ENCODE measurements at places on chromosomes 2 and 18.

GRCh38 chr2:239234191-239235175 lies 166.3 kb downstream of the HDAC4 start:
- peak; percentile 21 for DNase-seq

- no peak for DNase-seq
Measured at GRCh38 chr2:145599756-145600155, 1079.8 kb upstream of the ZEB2 start.

GRCh38 chr2:26687328-26687727 lies 5.2 kb upstream of the KCNK3 start:
- DNase-seq = no peak

DNA sequence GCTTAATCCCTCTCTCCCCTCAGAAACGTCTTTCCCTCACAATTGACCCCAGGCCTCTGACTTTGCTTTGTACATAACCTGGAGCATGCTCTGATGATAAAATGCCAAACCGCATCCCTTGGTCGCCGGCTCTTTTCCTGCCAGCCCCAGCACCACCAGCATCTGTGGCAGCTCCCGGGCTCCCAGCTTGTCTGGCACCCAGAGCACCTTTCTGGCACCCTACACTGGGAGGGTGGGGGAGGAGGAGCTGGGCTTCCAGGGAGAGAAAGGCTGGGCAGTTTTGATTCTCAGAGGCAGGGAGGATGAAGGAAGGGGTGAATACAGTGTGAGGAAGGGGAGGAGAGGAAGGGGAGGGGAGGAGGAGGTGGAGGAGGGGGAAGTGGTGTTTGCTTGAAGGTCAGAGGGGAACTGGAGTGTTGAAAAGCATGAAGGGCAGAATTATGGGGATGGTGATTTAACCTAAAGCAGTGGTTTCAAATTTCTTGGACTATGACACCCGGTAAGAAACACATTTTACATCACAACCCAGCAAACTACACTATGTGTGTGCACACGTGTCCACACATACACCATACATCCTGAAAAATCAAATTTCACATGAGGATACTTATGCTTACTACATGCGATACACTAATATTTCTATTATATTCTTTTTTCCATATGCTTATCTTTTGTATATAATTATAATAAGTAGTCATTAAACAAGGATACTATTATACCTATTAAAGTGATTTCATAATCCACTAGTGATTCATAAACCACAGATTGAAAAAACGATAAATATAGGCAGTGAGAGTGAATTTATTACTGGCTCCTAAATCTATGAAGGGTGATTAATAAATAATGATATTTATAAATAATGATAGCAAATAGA lies 30.0 kb upstream of the IGFBP2 start:
- DNase-seq = no peak

GRCh38 chr2:2698182-2699120 lies 367.4 kb upstream of the MYT1L start:
- DNase-seq = no peak

- DNase-seq = no peak
Measured at GRCh38 chr2:143121079-143121478, 8.1 kb upstream of the ARHGAP15 start.

DNA sequence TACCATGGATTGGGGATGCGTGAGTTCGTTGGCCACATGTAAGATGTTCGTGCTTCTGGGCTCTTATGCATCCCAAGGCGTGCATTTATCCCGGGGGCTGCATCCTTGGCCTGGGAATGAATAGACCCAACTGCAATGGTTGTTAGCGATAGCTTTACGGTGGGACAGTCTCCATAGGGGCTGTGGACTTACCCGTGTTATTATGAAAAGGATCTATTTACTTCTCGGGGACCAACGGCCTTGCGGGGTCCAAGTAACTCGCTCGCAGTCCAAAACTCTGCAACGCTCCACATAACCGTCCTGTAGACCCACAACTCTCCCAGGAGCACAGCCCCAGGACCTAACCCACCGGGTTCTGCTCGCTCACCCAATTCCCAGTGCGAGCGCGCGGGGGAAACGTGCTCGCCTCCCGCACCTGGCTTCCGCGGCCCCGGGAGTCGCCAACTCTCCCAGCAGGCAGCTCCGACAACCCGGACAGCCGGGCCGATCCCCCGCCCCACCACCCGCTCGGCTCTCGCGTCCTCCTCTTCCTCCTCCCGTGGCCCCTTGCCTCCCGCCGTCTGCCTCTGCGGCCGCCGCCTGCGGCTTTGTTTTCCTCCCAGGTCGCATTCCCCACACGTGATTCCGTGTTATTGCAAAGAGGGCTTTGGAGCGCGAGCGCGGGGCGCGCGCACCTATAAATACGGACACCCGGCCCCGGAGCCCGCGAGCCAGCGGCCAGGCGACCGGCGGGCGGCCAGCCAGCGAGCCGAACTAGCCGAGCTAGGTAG lies at the start of gene CABLES1:
CABLES1 (plus strand) TSS at position 706 of the 770 bp plus-strand sequence. CDS start 278 bp downstream, outside the sequence.
- DNase-seq = peak; percentile 43

DNA sequence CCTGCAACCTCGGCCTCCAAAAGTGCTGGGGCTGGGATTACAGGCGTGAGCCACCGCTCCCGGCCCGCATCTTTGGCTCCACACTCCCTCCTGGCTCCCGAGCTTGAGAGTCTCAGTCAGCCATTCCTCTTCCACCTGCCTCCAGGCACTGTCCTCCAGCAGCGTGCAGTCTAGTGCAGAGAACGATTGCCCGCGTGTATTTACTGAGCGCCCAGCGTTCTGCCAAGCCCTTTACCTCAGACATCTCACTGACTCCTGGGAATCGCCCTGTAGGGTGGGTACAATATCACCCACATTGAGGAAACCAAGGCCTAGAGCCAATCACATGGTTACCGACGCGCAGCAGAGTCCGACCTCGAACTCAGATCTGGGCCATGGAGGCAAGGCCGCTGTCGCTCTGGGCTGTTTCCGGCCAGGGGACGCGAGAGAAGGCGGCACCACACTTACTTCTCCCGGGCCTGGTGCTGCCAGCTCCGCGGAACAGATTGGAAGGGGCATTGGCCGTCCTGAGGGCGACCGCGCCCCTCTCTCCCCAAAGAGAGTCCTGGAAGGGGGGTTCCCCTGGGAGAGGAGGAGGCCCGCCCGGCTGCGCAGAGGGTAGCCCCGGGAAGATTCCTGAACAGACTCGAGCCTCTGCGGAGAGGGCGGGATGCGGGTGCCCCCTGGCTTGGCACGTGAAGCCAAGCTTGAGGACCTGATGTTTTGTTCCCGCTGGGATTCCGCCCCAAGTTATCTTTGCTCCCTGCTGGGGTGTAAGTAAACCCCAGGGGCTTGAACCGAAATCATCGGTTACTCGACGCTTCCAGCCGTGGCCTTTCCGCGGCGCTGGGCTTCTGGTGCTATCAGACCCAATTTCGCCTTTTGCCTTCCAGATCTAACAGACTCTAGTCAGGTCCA lies 5.2 kb upstream of the DLX2 start:
- no peak for DNase-seq

DNA sequence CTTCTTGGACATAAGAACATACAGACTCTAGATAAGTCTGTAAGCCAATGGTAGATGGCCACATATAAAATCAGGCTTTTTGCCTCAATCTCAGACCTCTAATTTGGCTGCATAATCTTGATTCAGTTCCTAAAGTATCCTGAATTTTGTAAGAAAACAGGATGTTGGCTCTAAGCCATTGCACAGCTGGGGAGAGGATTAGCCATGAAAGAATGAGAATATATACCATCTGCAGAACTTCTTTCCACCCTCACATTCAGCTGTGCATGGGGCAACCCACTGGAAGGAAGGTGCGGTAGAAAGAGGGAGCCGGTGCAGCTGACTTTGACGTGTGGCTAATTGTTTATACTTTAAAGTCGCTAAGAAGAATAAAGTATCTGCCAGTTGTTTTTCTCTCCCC lies 1061.6 kb upstream of the FAM98A start:
- no peak for DNase-seq

GRCh38 chr2:77016443-77017354 lies 505.5 kb downstream of the LRRTM4 start:
- no peak for DNase-seq

- DNase-seq = no peak
Measured at GRCh38 chr2:109053716-109054115, 64.7 kb upstream of the EDAR start.

- DNase-seq = no peak
Measured at GRCh38 chr2:46885376-46885775, 30.2 kb downstream of the MCFD2 start.

Measured in stimulated activated CD8-positive, alpha-beta memory T cell treated with anti-CD3 and anti-CD28 coated beads, Interleukin-4, amount 100 ng/mL, for 48 hours (primary cell).